ENCODE measurements at places on chromosomes 2 and 18.
A peak's percentile ranks its signal among the peaks of the same experiment; 100 is the strongest.

DNA sequence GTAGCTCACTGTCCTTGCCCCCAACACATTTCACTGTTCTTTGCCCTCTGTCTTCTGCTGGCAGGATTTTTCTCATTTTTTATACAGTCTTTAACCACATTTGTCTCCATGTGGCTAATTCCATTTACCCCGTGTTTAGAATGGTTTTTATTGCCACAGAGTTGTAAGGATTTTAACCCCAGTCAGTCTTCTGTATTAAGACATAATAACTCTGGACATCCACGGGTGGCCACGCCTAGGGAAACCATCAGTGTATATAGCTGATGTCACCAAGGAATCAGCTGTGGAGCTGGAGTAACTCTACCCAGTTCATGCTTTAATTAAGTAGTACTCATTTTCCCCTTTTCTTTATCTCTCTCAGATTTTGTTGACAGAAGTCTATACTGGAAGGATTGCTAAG is 139.8 kb downstream of the MAP4K4 start:
- DNase-seq, result no peak

GRCh38 chr2:168564641-168565040 is 108.6 kb downstream of the CERS6 start:
- no peak for DNase-seq

DNA sequence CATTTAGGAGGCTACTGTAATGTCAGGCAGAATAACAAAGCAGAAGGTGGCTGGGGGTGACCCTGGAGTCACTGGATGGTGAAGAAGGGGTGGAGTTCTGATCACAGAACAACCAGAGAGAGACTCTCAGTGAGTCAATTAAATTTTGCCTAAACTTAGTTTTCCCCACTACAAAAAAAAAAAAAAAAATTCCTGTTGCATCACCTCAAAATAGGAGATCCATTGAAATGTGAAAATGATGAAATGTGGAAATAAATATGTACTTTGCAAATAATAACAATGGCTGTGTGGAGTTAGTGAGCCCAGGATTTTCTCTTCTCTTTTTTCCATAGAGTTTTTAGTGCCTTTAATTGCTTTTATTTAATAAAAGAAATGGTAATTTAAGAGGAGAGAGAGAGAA is 165.5 kb downstream of the GFPT1 start:
- no peak for DNase-seq

DNA sequence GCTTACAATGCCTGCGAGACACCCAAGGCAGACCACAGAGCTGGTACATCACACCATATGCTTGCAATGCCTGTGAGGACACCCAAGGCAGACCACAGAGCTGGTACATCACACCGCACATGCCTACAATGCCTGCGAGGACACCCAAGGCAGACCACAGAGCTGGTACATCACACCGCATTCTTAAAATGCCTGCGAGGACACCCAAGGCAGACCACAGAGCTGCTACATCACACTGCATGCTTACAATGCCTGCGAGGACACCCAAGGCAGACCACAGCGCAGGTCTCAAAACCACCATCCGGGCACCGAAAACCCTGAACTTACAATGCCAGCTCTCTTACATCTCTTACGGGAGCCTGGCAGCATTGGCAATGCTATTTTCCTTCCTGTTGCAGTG is 799.6 kb downstream of the GALR1 start:
- DNase-seq, result no peak

DNA sequence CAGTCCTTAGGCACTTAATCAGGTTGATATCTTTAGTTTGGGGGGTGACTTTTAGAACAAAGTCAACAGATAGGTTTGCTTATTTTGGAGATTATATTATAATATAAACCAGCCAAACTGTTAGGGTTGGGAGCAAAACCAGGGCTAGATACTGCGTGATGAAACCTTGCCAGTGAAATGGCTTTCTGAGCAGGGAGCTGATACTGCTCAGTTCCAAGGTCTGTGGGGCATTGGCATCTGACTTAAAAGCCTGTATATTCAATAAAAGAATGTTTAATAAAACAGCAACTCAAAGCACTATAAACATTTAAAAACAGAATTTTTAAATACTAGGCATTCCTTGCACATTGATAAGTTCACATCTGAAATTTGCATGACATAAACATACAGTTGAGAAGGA is 19.3 kb downstream of the PTPRM start:
- DNase-seq, result no peak

- no peak for DNase-seq
Observed at GRCh38 chr18:29154758-29155725, 978.1 kb upstream of the CDH2 start.

- DNase-seq, result no peak
Observed at GRCh38 chr2:33126958-33127357, 180.2 kb downstream of the LTBP1 start.

DNA sequence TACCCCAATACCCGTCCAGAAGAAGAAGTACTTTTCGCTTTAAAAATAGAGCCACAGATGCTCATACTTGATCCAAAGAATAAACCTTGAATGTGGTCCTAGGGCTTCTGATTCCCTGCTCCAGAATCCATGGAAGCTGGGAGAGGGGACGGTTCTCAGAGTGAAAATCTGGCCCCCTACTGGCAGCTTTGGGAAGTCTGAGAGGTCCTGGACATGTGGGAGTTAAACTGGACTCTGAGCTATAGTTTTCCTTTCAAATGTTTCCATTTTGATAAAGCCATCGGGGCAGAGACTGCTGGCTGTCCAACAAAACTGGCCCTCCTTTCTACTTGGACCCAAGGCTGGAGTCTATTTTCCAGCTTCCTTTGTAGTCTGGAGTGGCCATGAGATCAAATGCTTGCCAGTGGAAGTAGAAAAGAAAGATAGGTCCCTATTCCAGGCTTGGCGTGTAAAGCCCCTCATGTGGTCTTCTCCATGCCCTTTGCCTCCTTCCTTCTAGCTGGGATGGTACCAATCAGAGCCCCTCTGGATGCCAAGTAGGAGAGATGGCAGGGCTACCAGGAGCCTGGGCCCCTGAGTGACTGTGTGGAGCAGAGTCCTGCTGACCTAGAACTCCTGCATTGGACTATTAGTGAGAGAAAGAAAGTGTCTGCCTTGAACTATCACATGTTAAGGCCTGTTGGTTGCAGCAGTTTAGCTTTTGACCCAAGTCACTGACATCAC is 37.7 kb upstream of the TBC1D8 start:
- peak; percentile 14 for DNase-seq

DNA sequence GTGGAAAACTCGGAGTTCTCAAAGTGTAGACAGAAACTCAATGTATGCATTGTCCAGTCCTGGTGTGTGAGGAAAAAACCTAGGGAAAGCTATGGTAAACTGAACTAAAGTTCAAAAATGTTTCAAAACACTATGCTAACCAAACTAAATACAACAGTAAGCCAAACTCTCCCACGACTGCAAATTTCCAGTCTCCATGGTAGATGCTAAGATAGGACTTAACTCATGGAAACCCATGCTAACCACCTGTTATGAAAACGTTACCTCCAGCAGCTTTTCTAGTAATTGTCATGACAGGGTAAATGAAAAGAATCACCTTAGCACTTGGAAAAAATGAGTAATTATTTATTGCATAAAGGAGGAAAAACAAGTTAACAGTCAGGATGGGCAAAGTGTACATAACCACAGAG is 135.7 kb upstream of the EPC2 start:
- DNase-seq, result no peak

- no peak for DNase-seq
Observed at GRCh38 chr2:69618362-69618761, 25.2 kb downstream of the AAK1 start.

GRCh38 chr18:58041633-58042032 is 2.4 kb upstream of the NEDD4L start:
- DNase-seq, result peak; percentile 48

DNA sequence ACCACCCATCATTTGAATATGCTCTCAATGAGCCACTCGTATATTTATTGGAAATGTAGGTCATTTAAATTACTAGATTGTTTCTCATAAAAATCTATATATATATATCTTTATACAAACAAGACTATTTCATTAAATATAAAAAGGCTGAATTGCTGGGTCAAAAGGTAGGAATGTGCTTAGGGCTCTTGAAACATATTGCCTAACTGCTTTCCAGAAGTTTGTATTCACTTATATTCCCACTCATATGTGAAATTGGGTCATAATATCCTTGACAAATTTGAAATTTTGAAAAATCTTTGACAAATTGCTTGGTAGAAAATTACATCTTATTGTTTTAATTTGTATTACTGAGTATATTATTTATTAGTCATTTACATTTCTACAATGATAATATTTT is 999.8 kb upstream of the CDH2 start:
- DNase-seq, result no peak

DNA sequence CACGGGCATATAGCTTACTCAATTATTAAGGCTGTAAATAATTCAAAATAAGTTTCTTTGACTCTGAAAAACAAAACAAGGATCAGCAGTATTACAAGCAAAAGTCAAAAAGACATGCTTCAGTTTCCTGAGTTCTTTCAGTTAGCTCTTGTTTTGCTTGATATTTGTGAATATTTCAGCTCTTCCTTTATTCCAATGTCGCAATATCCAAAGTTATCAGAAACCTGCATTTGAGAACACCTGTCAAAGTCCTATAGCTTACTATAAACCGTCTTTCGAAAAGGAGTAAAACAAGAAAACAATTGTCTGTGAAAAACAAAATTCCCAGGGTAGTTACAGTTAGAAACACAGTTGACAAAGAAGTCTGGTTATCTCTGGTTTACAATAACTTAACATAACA is 14.7 kb downstream of the CYP27A1 start:
- no peak for DNase-seq

DNA sequence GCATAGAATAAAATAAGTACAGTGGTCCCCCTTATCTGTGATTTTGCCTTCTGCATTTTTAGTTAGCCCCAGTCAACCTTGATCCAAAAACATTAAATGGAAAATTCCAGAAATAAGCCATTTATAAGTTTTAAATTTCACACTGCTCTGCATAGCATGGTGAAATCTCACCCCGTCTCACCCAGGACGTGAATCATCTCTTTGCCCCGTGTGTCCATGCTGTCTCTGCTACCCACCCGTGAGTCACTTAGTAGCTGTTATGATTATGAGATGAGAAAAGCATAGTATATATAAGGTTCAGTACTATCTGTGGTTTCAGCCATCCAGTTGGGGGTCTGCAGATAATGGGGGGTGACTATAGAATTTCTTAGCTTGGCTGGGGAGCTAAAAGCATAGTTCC is 67.3 kb downstream of the RHBDD1 start:
- no peak for DNase-seq

- DNase-seq, result no peak
Observed at GRCh38 chr2:232014681-232015080, 53.2 kb downstream of the DIS3L2 start.

DNA sequence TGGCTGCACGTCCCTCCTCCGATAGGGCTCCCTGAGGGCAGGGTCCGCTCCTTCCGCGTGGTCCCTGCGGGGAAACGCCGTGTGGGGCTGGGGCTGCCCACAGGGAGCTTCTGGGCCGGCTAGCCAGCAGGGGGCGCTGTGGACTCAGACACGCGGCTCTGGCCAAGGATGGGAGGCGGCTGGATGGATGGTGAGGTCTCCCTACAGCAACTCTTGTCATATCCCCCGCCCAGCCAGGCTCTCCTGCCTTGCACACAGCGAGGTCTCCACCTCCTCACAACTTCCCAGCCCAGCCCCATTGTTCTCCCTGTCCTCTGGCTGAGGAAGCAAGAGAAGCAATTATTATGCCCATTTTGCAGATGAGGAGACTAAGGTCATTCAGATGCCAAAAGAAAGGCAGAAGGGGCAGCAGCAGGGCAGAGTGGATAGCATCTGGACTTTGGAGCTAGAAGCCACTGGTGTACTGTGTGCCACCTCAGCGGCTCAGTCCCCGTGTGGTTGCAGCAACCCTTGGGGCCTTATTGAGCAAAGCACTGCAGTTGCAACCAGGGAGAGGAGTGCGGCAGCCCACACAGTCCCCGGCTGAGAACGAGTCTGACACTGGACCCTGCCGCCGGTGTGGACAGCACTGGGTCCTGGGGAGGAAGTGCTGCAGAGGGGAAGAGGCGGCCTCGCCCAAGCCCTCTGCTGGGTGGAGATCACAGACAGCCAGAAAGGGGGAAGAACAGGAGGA is 99.0 kb downstream of the ZFP36L2 start:
- peak; percentile 97 for DNase-seq

GRCh38 chr2:2796207-2796606 is 465.1 kb upstream of the MYT1L start:
- no peak for DNase-seq

DNA sequence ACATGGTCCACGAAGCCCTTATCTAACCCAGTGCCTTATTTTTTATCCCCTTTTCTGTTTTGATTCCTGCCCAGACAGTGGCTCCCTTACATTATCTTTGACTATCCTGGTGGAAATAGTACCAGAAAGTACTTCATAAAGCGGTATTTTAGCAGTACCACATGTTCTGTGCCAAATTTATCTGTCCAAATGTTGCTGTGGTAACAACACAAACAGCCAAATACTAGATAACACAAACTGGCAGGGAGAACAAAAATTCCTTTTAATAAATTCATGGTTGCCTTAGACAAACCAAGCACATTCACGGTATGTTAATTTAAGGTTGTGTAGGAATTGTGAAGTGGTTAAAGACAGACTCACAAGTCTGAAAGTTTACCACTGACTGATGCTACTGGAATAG is 187.9 kb upstream of the LHCGR start:
- DNase-seq, result no peak

- DNase-seq, result peak; percentile 61
Observed at GRCh38 chr2:108449410-108450130, 564 bp downstream of the GCC2 start.

GRCh38 chr2:26521913-26522180 is 43.9 kb upstream of the OTOF start:
- DNase-seq, result no peak

DNA sequence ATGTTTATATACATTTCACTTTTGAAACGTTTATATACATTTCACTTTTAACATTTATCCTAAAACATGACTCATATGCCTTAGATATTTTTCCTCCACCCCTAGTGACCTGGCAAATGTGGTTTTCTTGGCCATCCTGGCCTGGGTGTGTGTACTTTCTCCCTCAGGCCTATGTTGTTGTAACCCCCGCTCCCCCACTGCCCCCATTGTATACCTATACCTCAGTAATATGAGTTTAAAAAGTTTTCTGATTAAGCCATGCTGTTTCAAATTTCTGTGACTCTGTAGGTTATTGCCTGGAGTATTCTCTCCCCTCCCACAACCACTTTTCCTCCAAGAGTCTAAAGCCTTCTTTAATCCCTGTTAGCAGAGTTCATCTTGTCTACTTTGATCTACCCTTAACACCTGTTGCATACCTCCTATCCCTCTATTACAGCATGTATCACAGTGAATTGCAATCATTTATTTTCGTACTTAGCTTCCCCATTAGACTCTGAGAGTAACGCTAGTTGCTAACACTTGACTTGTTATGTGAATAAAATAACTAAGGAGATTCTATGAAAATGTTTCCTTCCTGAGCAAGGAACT is 67.9 kb downstream of the LCLAT1 start:
- DNase-seq, result no peak

DNA sequence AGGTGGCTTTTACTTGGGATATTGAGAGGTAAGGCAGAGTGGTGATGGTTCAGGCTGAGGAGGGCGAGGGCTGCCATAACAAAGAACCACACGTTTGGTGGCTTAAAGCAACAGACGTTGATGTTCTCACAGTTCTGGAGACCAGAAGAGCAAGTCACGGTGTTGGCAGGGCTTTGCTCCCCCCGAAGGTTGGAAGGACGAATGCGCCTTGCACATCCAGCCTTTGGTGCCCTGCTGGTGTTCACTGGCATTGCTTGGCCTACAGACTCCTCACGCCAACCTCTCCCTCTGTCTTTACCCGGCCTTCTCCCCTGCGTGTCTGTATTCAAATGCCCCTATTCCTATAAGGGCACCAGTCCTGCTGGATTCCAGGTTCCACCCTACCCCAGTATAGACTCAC is 125.4 kb downstream of the TPO start:
- peak; percentile 56 for DNase-seq

GRCh38 chr2:159879051-159879604 is 81.1 kb upstream of the CD302 start:
- DNase-seq, result no peak
